Dorsolateral prefrontal cortex (tissue), 122 donors: ENCODE measurements at places on chromosomes 7 and 10.

- no peak for DNase-seq
These were observed 7.5 kb downstream of the CALML3 start for GRCh38 chr10:5532307-5532605.

DNA sequence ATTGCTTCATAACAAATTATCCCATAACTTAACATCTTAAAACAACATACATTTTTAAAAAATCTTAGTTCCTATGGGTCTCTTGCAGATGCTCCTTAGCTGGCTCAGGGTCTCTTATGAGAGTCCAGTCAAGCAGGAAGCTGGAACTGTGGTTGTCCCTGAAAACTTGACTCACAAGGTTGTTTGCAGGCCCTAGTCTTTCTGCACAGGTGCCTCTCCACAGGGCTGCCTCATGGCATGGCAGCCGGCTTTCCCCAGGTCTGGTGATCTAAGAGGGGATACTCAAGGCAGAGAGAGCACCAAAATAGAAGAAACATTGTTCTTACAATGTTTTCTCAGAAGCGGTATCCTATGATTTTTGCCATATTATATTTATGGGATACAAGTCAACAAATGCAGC lies 127.1 kb downstream of the CDK14 start:
- DNase-seq = no peak

GRCh38 chr7:133846203-133846945 lies 280.8 kb upstream of the LRGUK start:
- no peak for DNase-seq

- DNase-seq = no peak
These were observed 177.6 kb downstream of the GNAI1 start for GRCh38 chr7:80312139-80312661.

GRCh38 chr10:71641986-71642385 lies 77.6 kb downstream of the C10orf105 start:
- no peak for DNase-seq
